GM04504 (cell line): ENCODE measurements at places on chromosomes 6 and 20.

- DNase-seq, result no peak
These were observed 4.1 kb downstream of the DNAJC5 start for GRCh38 chr20:63898882-63899558.

GRCh38 chr20:51461306-51461705 is 81.2 kb downstream of the NFATC2 start:
- no peak for DNase-seq

DNA sequence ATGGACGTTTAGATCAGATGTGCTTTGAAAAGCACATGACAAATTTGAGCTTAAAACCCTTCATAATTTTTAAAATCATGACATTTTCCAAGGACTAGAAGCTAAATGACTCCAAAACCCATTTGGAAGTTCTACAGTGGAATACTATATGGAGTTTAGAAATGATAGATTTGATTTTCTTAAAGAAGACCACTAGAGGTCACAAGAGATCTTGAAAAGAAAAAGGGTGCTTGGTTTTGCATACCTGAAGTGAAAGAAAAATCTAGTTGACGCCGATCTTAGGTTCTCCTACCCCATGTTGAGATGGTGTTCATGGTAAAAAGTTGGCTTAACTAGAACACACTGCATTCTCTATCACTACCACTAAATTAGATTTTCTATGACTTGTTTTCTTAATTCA is 31.5 kb downstream of the CFAP61 start:
- no peak for DNase-seq

DNA sequence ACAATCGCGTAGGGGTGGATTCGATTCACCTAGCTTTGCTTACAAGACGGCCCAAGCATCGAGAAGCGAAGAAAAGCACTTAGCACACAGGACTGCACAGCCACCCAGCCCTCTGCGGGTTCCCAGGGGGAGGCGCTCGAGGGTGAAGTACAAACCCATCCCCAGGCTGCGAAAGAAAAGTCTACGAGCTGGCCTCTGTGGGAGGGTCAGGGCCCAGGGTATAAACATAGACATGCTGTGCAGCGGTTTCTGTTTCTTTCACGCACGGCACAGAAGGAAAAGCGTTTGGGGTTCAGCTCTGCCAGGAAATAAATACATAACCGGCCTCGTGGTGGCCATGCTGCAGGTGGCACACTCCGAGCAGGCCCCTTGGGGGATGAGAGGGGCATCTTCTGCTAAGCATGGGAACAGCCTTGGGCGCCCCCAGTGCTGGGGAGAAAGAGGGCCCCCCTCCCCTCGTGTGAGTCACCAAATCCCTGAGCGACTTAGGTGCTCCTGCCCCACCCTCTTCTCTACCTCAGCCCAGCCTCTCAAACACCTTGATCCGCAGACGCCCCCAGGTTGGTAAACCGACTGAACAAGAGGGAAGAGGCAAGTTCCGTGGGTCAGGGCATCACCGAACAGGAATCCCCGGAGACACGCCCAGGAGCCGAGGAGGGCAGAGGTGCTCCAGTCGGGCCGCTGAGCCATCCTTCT is 91.6 kb upstream of the RIPOR2 start:
- DNase-seq, result no peak

DNA sequence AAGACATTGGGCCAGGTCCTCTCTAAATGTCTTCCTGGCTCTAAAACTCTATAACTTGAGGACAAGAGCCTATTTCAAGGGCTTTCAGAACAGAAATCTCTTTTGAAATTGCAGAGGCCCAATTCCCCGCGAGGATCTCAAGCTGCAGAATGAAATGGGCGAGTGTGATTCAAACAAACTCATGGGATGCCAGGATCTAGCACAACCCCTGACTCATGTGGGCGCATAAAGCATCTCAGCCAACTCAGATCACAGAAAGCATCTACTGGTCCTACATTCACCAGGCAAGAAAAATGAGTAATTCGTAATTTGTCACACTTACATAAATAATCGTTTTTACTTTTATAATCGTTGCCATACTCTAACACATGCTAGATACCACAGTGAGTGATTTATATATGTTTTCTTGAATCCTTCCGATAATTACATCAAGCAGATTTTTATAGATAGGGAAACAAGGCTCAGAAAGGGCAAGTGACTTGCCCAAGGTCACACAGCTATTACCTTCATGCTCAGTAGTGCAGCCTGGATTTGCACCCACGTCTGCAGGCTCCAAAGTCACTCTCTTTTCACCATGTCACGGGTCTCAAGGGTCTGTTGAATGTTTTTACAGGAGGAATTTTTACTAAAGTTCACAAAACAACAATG is 26.2 kb downstream of the FOXF2 start:
- DNase-seq, result no peak

GRCh38 chr20:2809690-2810089 is 5.1 kb upstream of the C20orf141 start:
- DNase-seq, result no peak

DNA sequence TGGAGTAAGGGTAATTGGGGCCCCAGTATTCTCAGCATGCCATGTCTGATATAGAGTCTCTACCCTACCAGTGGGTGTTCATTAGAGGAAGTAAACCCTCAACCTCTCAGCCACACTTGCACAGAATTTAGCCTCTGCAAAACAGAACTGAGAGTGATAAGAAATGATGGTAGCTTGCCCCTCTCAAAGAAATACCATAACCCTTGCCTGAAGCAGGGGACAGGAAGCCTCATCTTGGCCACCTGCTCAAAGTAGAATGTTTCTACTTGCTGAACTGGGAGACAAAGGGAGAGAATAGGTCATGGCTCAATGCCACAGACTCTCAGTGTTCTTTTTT is 33.7 kb downstream of the SPTLC3 start:
- DNase-seq, result no peak

DNA sequence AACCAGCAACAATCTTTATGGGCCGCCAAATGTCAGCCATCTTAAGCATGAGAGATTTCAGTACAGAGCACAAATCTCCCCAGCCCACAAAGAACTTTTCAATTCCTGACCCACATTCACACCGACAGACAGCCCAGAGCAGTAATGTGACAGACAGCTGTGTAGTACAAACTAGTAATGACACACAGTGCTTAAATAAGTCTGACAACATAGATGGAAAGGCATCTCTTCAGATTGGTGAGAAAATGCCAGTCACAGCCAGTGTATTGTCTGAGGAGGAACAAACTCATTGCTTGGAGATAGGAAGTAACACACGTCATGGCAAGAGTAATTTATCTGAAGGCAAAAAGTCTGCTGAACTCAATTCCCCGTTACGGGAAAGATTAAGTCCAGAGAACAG is 36.0 kb downstream of the KIZ start:
- DNase-seq, result no peak

- DNase-seq, result no peak
These were observed 40.6 kb downstream of the DTNBP1 start for GRCh38 chr6:15622045-15622740.

- no peak for DNase-seq
These were observed 39.7 kb downstream of the BTBD9 start for GRCh38 chr6:38599966-38600550.

GRCh38 chr6:5133943-5134342 is 48.8 kb downstream of the PPP1R3G start:
- no peak for DNase-seq

DNA sequence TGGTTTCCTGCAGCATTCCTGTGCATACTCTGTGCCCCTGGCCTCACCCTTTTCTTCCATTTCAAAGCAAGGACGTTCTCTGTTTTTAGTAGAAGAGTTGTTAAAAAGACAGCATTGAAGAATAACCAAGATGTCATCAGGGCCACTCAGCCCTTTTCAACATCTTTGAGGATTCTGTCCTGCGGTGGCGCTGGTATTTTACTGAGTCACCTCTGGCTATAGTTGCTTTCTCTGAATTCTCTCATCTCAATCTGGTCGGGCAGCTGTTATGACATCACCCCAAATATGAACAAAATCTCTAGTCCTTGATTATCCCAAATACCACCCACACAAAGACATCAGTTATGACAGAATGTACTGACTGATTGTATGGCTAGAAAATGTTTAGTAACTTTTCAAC is 204.2 kb downstream of the GRIK2 start:
- peak; percentile 68 for DNase-seq

- no peak for DNase-seq
These were observed 29.0 kb downstream of the HDGFL1 start for GRCh38 chr6:22598339-22598738.

DNA sequence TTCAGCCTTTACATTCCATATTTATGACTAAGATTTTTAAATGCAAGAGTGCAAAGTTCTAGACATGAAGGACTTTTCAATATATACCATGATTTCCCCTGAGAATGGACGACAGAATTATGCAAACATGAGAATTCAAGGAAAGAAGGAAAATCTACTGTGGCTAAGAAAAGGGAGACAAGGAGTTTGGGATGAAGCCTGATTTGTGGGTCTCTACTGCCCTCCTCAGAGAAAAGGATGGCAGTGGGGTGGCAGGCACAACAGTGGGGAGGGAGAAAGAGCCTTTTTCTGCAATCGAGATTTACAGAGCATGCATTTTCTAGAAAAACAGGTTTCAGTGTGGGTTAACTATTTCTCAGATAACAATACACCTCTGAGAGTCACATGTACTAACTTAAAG is 466.9 kb upstream of the NRSN1 start:
- DNase-seq, result no peak
